ENCODE measurements at places on chromosomes 16 and 17.

DNA sequence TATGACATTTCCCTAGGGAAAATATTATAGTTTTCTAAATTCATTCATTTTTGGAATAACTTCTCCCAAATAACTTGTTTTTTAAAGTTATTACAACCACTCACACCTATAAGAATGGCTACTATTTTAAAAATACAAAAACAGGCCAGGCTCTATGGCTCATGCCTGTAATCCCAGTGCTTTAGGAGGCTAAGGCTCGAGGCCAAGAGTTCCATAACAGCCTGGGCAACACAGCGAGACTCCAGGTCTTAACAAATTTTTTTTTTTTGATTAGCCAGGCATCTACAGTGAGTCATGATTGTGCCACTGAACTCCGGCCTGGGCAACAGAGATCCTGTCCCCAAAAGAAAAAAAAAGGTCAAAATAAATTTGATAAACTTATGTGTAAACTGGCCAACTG, 43.6 kb upstream of the YPEL2 start:
- DNase-seq, result no peak

GRCh38 chr16:50261160-50261706, 5.1 kb upstream of the ADCY7 start:
- no peak for DNase-seq

DNA sequence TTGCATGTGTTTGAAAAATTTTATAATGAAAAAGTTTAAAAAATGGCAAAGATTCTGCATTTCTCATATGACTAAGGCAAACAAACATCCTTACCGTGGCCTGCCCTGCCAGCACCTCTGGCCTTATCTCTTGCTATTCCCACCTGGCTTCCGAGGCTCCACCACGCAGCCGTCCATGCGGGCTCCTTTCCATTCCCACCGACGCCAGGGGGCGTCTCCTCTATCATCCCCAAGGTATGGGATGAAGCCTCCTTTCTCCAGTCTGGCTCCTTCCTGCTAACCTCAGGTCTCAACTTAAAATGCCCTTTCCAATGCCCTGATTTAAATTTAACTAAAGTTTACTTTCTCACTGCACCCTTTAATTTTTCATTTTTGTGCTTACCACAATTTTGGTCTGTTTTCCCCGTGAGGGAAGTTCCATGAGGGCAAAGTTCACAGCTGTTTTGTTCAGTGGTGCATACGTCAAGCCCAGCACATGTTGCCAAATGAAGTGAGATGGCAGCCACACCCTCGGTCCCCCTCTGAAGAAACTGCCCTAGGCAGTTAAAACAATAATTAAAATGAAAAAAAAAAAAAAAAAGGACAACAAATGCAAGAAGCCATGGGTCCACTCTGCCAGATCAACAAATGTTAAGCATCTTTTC, 13.3 kb upstream of the SDK2 start:
- no peak for DNase-seq

GRCh38 chr17:34712481-34713195, 133.3 kb downstream of the TMEM132E start:
- DNase-seq, result no peak

DNA sequence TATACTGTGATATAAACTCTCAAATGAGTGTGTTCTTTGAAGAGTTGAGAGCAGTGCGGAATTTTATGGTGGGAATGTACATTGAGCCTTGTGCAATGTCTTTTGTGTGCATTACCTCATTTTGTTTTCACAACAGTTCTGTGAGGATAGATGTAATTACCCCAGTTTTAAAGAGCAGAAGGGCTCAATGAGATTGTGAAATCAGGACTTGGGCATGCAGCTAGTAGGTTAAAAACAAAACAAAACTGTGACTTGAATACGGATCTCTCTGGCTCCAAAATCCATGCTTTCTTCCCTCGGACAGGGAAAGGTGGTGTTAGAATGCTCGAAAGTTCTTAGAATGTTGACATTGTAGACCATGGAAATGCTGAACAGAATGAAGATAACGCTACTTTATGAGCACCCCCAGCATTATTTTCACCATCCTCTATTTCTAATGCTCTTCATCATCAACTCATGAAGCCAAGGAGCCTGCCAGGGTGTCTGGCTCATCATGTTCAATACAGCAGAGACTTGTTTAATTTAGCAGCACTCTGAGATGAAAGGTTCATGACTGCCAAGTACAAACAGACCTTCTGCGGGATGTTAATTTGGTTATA, 17.1 kb downstream of the MRTFB start:
- no peak for DNase-seq

- no peak for DNase-seq
Measured at GRCh38 chr16:28975158-28975599, 601 bp downstream of the SPNS1 start.

DNA sequence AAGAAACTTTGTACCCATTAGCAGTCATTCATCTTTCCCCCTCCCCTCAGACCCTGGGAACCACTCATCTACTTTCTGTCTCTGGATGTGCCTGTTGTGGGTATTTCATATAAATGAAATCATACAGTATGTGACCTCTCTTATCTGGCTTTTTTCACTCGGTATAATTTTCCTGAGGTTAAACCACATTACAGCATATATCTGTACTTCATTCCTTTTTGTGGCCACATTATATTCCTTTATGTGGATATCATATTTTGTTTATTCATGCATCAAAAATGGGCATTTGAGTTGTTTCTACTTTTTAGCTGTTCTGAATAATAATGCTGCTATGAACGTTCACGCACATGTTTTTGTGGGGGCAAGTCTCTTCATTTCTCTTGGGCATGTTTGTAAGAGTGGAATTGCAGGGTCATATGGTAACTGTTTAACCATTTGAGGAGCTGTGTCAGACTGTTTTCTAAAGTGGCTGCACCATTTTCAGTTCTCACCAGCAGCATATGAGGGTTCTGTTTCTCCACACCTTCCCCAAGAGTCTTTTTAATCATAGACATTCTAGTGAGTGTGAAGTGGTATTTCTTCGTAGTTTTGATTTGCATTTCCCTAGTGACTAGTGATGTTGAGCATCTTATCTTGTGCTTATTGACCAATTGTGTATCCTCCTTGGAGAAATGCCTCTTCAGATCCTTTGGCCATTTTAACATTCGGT, 3.8 kb downstream of the SNX29 start:
- no peak for DNase-seq

DNA sequence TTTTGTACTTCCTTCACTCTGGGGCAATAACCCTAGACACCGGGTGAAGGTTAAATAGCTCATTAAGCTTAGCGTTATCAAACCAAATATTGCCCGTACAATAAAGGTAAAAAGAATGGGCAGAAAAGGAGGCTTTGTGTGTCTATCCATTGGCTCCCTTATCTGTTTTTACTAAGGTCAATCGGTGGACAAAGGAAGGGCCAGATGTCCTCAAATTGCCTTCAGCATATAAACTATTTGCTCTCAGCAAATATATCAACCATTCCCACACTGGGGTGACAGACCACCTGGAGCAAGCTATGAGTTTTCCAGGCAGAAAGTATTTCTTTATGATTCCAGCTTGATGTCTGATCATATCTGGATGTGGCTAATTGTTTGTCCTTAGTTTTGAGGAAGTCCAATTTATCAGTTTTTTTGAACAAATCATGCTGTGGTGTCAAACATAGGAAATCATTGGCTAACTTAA, 25.3 kb upstream of the WIPI1 start:
- no peak for DNase-seq

DNA sequence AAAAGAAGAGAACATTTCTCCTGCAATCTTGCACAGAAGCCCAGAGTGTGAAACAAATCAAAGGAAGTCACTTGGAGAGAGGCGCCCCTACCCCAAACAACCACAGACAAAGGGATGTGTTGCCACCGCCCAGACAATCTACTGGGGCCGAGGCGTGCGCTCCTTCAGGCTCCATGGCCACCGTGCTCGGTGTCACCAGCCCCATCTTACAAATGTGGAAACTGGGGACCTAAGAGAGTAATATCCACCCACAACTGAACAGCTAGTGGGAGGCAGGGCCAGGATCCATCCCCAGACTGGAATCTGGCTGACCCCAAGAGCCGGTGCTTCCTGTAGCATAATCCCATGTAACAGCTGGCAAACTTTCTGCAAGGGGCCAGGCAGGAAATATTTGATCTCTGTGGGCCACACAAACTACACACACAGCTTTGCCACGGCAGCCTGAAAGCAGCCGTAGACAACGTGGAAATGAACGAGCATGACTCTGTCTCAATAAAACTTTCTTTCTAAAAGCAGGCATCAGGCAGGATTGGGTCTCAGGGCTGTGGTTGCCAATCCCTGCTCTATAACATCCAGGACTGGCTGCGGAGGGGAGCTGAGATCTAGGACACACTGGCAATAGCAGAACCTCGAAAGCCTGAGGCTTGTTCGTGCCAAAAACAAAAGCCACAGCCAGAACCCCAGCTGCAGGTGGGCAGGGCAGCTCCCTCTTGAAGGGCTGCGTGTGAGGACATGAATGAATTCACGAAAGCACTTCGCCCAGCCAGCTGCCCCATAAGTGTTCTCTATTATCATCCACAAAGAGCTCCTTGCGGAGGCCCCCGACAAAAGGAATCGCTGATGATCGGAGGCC, 26.6 kb upstream of the GINS2 start:
- no peak for DNase-seq

All from brain microvascular endothelial cell (primary cell).